ENCODE measurements at places on chromosomes 11 and 22.

GRCh38 chr11:123325533-123325932 lies 104.5 kb upstream of the GRAMD1B start:
- no peak for DNase-seq

DNA sequence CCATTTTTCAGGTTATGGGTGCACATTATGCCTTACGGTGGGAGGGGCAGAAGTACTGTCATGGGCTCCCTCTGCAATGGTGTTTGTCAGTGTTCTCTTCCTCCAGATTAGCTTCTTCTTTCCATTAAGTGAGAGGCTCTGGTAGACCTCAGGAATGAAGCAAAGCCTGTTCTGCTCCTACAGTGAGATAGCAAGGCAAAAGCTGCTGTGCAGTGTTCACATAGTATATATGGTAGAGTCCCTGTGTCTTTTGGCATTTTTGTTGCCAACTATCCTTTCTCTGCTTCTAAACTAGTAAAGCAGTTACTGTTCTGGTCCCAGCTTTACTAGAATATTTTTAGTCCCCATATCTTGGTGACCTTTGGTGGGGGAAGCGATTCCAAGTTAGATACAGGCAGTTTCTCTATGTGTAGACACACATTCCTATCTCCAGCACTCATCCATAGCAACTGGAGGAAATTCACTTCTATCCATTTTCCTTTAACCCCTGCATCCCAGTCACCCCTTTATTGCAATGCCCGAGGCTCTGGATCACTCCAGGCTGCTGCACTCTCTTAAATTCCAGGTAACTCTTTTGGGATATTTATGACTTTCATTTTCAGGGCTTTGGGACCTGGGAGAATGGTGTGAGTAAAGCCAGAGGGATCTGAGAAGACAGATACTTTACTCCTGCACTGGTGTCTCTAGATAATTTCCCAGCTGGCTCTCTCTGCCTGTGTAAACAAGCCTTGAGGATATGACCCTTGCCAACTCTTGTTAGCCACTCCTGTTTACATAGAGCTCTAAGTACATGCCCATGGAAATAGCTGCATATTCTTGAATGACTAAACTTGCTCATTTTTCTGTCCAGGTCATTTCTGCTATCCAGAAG lies 3.9 kb upstream of the TRIM34 start:
- no peak for DNase-seq

- no peak for DNase-seq
These were observed 14.2 kb upstream of the NTM start for GRCh38 chr11:131356206-131356605.

DNA sequence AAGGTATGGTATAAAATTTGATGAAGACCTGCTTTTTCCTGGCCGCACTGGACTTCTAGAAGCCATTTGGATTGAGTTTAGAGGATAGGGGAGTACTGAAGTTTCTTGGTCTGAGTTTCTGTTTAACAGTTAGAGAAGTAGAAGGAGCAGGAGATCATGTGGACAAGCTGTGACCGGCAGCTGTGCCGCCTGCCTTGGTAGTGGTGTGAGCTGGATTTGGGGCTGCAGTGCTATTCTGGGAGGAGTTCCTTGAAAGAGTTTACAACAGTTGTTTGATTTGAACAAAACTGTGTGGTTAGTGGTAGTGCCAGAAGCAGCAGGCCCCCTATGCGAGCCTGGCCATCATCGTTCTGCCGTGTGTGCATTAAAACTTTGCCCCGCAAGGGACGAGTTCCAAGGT lies 105.2 kb downstream of the PDHX start:
- no peak for DNase-seq

DNA sequence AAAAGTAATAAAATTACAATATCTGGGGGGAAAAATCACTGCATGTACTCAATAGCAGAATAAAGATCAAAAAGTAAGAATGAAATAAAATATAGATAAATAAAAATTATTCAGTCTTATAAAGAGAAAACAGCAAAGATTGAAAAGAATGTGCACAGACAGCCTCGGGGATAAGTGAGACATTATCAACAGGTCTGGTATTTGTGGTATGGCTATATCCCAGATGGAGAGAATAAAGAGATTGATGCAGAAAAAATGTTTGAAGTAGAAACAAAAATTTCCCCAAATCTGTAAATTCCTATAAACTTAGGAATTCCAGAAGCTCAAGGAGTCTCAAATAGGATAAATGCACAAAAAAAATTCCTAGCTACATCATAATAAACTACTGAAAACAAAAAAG lies 74.5 kb upstream of the LUZP2 start:
- no peak for DNase-seq

DNA sequence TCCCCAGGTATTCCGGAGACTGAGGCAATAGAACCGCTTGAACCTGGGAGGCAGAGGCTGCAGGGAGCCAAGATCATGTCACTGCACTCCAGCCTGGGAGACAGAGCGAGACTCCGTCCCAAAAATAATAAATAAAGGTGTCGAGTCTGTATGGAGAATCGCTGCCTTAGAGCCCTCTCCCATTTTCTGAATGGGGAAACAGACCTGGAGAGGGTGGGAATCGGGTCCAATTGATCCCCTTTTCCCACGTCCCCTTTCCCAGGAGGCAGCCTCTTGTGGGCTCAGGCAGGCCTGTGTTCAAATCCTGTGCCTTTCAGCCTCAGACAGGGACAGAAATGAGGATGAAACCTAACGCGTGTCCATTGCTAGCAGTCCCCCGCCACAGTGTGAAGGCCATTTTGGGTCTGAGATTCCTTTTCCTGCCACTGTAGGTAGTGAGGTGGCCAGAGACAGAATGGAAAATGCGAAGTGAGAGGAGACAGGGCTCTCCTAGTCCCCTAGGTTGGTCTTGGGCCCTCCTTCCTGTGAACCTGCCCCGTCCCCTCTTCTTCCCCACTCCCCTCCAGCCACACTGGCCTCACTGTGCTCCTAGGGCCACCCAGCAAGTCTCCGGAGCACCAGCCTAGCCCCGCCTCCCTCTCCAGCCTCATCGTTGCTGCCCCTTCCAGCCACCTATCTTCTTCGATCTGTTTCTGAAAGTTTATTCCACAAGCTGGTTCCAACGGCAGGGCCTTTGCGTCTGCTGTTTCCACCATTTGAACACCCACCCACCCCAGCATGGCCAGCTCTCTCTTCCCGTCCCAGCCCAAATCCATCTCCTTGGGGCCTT lies 2.7 kb upstream of the POLDIP3 start:
- DNase-seq: no peak

- no peak for DNase-seq
These were observed 292.0 kb upstream of the CTSC start for GRCh38 chr11:88629496-88629895.

DNA sequence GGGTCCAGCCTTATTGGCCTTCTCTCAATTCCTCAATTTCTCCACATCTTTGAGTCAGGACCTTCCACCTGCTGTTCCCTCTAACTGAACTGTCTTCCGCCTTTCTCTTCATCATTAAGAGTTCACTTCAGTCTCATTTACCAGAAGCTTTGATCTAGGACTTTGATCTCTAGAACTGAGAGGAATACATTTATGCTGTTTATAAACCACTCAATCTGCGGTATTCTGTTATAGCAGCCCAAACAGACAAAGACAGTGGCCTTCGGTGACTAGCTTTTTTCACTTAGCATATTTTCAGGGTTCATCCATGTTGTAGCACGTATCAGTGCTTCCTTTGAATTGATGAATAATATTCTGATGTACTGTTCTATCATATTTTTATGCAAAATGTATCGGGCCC lies 10.5 kb downstream of the CLPB start:
- no peak for DNase-seq

GRCh38 chr11:10490398-10491241 lies 35.6 kb downstream of the AMPD3 start:
- no peak for DNase-seq

DNA sequence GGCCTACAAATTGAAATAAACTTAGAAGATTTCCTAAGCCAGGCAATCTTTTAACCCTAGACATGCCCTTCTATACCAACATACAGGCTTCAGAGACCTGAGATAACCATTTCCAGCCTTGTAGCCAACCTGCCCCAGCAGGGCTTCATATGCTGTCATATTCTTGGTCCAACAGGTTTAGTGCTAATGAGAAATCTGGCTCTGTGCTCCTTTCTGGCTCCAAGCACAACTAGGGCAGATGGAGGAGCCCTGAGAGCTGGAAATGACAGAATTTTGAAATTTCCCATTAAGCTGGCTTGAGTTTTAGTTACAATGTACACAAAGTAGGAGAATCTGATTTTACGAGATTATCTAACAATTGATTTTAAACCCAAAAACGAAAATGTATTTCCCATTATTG lies 323.0 kb upstream of the CCDC90B start:
- no peak for DNase-seq

Data from activated CD8-positive, alpha-beta memory T cell treated with anti-CD3 and anti-CD28 coated beads for 1 hour (primary cell).